Ascending aorta (tissue), 2 donors: ENCODE measurements at places on chromosomes 7 and 10. TPM values are rescaled to one million over a fixed set of nuclear protein-coding genes. Genes with fewer than 3 reads are reported as not detected.

- H3K27ac ChIP-seq: no peak overlapping the region
- no peak overlapping the region for H3K4me3 ChIP-seq
- H3K27me3 ChIP-seq: no peaks in the 10 kb centered on the region
- no peaks in the 10 kb centered on the region for H3K36me3 ChIP-seq
Measured at GRCh38 chr7:91191771-91192170, 72.5 kb upstream of the FZD1 start.

- H3K4me3 ChIP-seq: no peak overlapping the region
- no peaks in the 10 kb centered on the region for H3K27me3 ChIP-seq
- H3K27ac ChIP-seq: no peak overlapping the region
- DNase-seq: no peak
- H3K4me1 ChIP-seq: no peaks in the 10 kb centered on the region
- H3K36me3 ChIP-seq: no peaks in the 10 kb centered on the region
Measured at GRCh38 chr10:90447831-90448230, 410.0 kb downstream of the HTR7 start.

- H3K4me1 ChIP-seq: no peaks in the 10 kb centered on the region
- H3K27ac ChIP-seq: no peak overlapping the region
- no peaks in the 10 kb centered on the region for H3K27me3 ChIP-seq
- H3K36me3 ChIP-seq: no peaks in the 10 kb centered on the region
Measured at GRCh38 chr10:84254552-84255478, 10.0 kb downstream of the RGR start.

DNA sequence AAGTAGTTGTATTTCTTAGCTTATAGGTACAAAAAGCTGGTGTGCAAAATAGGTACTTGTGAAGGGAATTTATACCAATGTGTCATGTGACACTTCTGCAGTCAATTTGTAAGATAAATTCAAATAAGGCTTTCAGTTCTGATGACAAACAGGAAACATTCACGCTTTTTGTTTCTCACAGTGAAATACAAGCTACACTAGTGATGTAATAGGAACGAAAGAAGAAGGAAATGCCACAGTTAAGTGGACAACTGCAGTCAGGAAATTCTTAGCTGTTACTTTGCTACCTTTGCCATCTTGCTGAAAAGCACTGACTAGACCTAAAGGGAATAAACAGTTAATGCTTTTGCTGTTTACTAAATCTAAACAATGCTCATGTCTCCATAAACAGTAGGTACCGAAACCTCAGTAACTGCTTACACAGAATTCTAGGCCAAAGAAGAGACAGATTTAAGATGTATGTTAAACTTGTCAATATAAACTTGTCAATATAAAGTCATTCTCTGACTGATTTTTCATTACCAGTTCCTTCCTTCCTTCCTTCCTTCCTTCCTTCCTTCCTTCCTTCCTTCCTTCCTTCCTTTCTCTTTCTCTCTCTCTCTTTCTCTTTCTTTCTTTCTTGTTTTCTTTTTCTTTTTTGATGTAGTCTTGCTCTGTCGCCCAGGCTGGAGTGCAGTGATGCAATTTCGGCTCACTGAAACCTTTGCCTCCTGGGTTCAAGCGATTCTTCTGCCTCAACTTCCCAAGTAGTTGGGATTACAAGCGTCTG is 10.1 kb downstream of the OTUD1 start:
- no peak overlapping the region for H3K4me3 ChIP-seq
- no peaks in the 10 kb centered on the region for H3K27me3 ChIP-seq
- H3K36me3 ChIP-seq: peaks cover 5% of the 10 kb centered on the region
- H3K27ac ChIP-seq: no peak overlapping the region
- DNase-seq: no peak

DNA sequence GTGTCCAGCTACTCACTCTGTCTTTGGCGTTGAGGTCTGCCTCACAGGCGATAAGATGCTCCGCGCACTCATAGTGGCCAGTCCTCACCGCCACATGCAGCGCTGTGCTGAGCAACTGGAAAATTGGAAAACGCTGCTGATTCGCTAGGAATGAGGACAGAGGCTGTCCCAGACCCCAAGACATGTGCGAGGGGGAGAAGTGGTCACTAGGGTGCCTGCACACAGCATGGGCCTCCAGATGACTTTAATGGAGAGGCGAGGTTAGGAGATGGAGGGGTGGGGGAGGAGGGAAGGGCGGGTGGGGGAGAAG is 5.2 kb downstream of the ANKRD1 start:
- H3K4me1 ChIP-seq: peaks cover 3% of the 10 kb centered on the region
- H3K36me3 ChIP-seq: no peaks in the 10 kb centered on the region
- DNase-seq: no peak

DNA sequence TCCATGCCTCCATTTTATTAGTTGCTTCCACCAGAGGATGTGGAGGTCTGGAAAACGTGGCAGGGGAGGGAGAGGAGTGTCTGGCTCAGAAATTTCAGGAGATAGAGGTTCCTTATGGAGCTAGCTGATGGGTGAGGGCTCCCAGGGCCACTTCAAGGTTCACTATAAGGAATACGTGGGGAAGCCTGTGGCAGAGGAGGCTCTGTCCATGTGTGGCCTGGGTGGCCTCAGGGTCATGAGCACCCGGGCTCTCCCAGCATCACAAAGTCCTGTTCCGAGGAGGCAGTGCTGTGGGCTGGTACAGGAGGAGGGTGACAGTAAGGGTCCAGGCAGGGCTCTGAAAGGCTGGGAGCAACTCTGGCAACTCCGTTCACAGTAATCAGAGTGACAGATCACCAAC is 24.6 kb downstream of the ARHGAP22 start:
- H3K4me1 ChIP-seq: peaks cover 2% of the 10 kb centered on the region
- H3K27me3 ChIP-seq: no peaks in the 10 kb centered on the region
- H3K4me3 ChIP-seq: no peak overlapping the region
- no peak for DNase-seq

UFSP1 gene
- total RNA-seq: 0.53 TPM

DNA sequence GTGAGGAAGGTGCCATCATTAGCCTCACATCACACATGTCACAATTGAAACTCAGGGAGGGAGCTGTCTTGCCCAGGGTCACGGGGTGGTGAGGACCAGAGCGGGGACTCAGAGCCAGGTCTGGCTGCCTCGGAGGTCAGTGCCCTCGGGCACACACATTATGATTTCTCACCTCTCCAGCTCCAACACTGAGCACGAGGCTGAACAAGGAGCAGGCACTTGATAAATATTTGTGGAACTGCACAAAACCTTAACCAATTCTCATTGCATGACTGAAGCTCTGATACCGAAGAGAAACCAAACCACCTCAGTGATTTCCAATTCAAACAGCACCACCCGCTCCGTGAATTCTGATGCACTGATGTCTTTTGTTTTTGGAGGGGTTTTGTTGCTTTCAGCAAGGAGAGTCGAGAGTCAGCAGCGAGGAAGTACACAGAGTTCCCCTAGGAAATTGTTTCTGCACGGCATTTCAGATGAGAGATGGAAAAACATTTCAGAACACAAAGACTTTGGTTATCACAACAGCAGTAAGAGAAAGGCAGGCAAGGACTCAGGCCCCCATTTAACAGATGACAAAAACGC is 55.3 kb upstream of the ZMIZ1 start:
- no peak overlapping the region for H3K4me3 ChIP-seq
- DNase-seq: peak; percentile 4
- no peak overlapping the region for H3K27ac ChIP-seq
- no peaks in the 10 kb centered on the region for H3K36me3 ChIP-seq

DNA sequence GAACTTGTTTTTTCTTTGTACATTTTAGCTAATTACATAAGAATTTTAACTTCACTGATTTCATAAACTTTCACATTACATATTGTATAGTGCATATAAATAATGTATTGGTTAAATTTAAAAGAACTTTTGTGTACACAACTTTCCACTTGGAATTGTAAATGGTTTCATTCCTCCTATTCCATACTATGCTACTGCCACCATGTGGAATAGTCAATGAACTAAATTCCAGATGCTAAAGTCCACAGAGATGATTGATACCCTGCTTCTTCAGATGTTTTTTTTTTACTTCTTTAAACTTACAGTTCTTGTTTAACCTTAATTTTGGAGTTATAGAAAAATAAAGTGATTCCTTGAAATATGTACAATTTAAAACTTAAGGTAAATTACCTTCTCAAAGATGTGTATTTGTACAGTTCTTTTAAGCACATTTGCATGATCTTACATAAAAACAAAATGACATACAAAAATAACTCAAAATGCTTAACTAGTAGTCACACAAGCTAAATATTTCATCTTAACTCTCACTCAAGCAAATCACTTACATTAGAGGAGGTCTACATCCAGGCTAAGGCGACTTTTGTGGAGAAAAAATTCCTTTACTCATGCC is 247.6 kb upstream of the HGF start:
- no peak for DNase-seq
- H3K4me3 ChIP-seq: no peak overlapping the region
- H3K4me1 ChIP-seq: peaks cover 9% of the 10 kb centered on the region
- H3K36me3 ChIP-seq: no peaks in the 10 kb centered on the region
- H3K27ac ChIP-seq: no peak overlapping the region

GRCh38 chr10:51718804-51719291 is 19.5 kb upstream of the CSTF2T start:
- H3K27me3 ChIP-seq: no peaks in the 10 kb centered on the region
- peaks cover 18% of the 10 kb centered on the region for H3K4me1 ChIP-seq
- H3K27ac ChIP-seq: peak overlapping the region; percentile 81
- DNase-seq: no peak

DNA sequence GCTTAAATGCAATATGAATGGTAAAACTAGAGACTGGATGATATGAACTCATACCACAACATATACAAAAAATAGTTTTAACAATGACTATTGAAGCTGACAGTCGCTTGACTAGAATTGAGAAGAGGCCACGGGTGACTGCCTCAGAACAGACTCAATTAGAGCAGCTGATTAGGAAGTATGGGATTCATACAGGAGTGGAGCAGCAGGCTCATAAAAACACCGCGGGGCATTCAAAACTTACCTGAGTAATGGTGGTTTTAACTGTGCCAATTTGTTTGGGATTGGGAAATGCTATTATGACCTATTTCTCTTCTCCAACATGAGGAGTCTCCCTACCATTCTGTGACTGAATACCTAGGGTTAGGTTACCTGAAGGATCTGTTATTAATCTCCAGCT is 2.1 kb downstream of the CADPS2 start:
- DNase-seq: no peak
- H3K27ac ChIP-seq: no peak overlapping the region
- H3K27me3 ChIP-seq: no peaks in the 10 kb centered on the region
- H3K4me1 ChIP-seq: no peaks in the 10 kb centered on the region
- H3K36me3 ChIP-seq: no peaks in the 10 kb centered on the region

PCDH15 gene
- total RNA-seq: not detected

DNA sequence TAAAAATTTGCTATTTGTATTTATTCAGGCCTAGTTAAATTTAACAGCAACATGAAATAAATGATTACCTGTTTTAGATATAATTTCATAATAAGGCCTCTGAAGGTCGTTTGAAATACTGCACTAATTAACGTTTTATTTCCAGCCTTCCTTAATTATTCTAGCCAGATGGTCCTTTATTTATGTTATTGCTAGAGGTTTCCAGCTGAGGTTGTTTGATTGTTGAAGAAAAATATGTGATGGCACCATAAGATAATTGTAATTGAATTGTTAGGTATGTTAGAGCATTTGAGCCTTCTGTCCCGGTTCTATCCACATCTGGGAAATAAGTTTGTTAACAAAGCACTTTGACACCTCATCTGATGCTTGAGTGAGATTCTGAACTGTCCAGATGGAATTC is 556.1 kb downstream of the ATRNL1 start:
- DNase-seq: no peak
- H3K27me3 ChIP-seq: no peaks in the 10 kb centered on the region
- H3K27ac ChIP-seq: no peak overlapping the region
- H3K4me1 ChIP-seq: no peaks in the 10 kb centered on the region
- no peaks in the 10 kb centered on the region for H3K36me3 ChIP-seq

TUBAL3 gene
- total RNA-seq: not detected

GRCh38 chr10:131710142-131710861 is 190.5 kb upstream of the PPP2R2D start:
- H3K4me3 ChIP-seq: no peak overlapping the region
- no peaks in the 10 kb centered on the region for H3K36me3 ChIP-seq
- H3K27me3 ChIP-seq: no peaks in the 10 kb centered on the region
- DNase-seq: no peak
- H3K4me1 ChIP-seq: no peaks in the 10 kb centered on the region

IGF2BP3 gene
- total RNA-seq: not detected

- H3K36me3 ChIP-seq: no peaks in the 10 kb centered on the region
- no peaks in the 10 kb centered on the region for H3K27me3 ChIP-seq
- H3K4me1 ChIP-seq: no peaks in the 10 kb centered on the region
- H3K27ac ChIP-seq: no peak overlapping the region
Measured at GRCh38 chr10:125591886-125592285, 91.1 kb downstream of the TEX36 start.

DNA sequence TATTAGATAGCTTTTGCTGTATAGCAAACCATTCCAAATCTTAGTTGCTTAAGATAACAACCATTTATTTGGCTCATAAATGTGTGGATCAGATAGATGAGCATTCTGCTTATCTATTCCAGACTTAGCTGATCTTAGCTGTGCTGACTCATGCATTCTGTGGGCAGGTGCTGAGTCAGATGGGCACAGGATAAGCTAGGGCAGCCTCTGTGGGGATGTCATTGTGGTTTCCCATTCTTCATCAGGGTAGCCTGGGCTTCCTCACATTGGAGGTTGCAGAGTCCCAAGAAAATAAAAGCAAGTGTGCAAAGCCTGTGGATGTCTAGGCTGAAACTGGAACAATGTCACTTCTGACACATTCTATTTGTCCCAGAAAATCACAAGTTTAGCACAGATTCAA is 917.0 kb downstream of the TYW1 start:
- H3K4me1 ChIP-seq: no peaks in the 10 kb centered on the region
- H3K27ac ChIP-seq: no peak overlapping the region
- H3K4me3 ChIP-seq: no peak overlapping the region
- no peaks in the 10 kb centered on the region for H3K27me3 ChIP-seq
- H3K36me3 ChIP-seq: no peaks in the 10 kb centered on the region

DNA sequence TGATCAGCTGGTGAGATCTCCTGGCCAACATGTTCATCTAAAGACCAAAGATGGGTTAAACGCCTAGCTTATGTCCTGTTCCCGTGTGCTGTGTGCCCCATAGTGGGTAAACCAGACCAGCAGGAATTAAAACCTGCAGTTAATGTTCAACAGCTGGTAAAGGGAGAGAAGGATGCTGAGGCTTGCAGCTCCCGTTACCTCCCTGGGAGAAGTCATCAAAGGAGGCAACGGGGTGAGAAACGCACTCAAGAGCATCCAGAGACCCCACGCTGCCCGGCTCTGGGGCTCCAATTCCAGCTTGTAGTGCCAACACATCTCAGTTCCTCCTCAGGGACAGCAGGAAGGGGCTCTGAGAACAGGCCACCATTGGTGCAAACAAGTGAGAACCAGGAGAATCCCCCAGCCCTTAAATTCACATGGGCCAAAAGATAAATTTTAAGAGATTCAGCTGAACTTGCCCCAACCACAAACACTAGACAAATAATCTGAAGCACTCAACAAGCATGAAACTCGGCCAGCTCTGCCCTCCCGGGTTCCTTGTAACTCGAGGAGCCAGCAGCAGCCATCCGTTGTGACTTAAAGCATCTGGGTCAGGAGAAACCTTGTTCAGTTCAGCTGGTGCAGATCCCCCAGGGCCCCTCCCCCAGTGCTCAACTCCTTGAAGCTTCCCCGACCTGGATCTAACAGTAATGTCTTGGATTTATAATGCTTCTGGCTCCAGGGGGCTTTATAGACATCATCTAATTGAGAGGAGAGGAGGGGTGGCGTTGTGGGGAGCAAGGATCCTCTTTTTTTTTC is 29.4 kb downstream of the FAM241B start:
- no peak for DNase-seq
- no peak overlapping the region for H3K27ac ChIP-seq
- H3K4me1 ChIP-seq: no peaks in the 10 kb centered on the region
- H3K27me3 ChIP-seq: no peaks in the 10 kb centered on the region

GRCh38 chr7:143382791-143383641 is 1.9 kb downstream of the ZYX start:
- peaks cover 40% of the 10 kb centered on the region for H3K36me3 ChIP-seq
- no peaks in the 10 kb centered on the region for H3K27me3 ChIP-seq
- peaks cover 52% of the 10 kb centered on the region for H3K4me1 ChIP-seq
- peak overlapping the region; percentile 89 for H3K4me3 ChIP-seq
- peak; percentile 64 for DNase-seq
- peak overlapping the region; percentile 99 for H3K27ac ChIP-seq
